ENCODE measurements at places on chromosomes 13 and 19.
A peak's percentile ranks its signal among the peaks of the same experiment; 100 is the strongest.

- no peak for DNase-seq
These were observed 7.0 kb downstream of the PGLYRP1 start for GRCh38 chr19:46015687-46016425.

GRCh38 chr19:4327877-4328242 lies 10.8 kb downstream of the STAP2 start:
- DNase-seq, result no peak

GRCh38 chr19:313988-314815 lies 23.0 kb upstream of the PLPP2 start:
- DNase-seq, result no peak

GRCh38 chr19:10861103-10861651 lies 10.2 kb upstream of the CARM1 start:
- DNase-seq, result peak; percentile 16

- no peak for DNase-seq
These were observed 68.5 kb downstream of the FLT1 start for GRCh38 chr13:28426381-28426780.

- DNase-seq, result no peak
These were observed 14.8 kb downstream of the EPSTI1 start for GRCh38 chr13:42977219-42977659.

DNA sequence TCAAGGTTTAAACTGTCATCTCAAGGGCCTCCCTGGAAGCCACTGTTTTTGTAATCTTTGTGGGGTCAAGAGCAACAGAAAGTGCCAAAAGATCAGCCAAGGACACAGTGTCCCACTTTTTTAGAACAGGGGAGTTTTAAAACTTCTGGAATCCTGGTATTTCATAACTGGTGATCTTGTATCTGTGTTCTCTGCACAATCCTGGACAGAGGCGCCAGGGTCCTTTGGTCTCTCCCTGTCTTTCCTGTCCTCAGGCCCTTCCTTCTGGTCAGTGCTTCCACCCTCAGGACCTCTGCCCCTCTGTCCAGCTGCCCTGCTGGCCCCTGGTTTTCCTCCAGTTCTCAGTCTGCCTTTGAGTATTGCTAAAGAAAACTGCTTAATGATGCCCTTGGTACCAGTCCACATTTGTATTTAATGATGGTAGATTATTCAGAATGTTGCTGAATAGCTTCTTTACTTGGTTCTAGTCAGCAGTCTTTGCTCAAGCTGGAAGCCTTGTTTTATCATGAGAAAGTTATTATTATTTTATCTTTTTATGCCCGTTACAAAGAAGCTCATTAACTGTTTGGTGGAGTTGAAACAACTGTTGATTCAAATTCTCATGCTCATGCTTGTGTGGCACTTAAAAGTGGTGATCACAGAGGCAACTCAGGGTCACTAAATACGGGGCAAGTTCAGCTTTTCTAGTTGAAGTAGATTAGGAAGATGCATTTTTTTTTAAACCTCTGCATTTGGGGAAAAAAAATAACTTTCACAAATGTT lies 47.5 kb downstream of the WASF3 start:
- DNase-seq, result no peak

GRCh38 chr13:109780845-109781383 lies 5.5 kb downstream of the IRS2 start:
- DNase-seq, result no peak

DNA sequence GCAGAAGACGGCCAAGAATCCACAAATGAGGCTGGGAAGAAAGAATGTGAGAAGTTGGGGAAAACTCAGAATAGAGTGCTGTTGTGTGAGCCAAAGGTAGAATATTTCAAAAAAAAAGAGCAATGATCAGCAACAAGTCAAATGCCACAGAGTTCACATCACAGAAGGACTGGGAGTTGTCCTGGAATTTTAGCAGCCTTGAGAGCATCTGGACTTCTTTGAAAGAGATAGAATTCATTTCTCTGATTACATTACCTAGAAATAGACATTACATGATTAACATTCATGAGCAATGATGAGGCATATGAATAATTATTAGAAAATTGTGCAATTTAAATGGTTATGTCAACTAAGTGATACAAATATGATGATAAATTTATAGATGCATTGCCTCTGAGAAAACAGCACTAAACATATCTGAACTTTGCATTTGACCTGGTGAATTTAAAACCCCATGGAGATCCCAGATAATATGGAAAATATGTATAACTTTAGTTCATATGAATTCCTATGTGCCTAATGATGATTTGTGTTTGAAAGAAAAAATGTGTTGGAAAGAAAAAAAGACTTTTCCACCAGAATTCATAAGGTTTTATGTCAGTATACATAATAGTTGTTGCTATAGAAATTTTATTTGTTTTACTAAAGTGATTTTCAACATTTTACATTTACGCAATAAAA lies 186.2 kb downstream of the POSTN start:
- no peak for DNase-seq

DNA sequence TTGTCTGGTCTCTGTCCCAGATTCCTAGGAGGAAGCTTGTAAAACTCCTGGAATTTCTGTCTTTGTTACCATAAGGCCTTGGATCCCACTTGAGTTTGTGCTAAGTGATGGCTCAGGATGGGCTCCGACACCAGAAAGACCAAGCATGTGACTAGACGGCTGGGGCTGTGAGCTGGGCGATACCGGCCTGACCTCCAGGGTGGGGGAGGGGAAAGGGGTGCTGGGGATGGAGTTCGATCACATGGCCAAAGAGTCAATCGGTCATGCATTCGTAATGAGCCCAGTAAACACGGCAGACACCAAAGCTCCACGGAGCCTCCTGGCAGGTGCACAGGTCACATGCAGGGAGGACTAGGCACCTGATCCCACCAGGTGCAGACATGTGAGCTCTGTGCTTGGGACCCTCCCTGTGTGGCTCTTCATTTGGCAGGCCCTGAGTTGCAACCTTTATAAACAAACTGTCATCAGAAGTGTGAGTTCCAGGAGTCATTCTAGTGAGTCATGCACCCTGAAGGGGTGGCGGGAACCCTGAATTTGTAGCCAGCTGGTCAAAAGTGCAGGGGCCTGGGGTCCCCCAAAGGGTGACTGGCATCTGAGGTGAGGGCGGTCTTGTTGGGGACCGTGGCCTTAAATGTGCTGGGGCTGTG lies 27.1 kb downstream of the ELAVL1 start:
- no peak for DNase-seq

DNA sequence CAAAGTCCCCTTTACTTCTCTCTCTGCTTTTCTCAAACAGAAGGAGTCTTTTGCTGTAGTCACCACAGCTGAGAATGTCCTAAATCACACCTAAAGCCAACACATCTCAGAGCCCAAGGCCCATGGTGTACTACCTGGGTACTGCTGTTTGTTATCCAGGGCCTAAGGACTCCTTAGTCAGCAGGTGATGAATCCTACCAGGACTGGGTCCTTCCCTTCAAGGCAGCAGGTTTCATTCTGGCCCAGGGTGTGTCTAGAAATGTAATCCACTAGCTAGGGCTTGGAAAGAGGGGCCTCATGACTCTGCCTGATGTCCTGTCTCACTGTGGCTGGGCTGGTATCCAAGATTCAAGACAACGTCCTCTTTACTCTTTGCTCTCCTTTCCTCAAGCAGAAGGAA lies 36.2 kb upstream of the ENOX1 start:
- no peak for DNase-seq

DNA sequence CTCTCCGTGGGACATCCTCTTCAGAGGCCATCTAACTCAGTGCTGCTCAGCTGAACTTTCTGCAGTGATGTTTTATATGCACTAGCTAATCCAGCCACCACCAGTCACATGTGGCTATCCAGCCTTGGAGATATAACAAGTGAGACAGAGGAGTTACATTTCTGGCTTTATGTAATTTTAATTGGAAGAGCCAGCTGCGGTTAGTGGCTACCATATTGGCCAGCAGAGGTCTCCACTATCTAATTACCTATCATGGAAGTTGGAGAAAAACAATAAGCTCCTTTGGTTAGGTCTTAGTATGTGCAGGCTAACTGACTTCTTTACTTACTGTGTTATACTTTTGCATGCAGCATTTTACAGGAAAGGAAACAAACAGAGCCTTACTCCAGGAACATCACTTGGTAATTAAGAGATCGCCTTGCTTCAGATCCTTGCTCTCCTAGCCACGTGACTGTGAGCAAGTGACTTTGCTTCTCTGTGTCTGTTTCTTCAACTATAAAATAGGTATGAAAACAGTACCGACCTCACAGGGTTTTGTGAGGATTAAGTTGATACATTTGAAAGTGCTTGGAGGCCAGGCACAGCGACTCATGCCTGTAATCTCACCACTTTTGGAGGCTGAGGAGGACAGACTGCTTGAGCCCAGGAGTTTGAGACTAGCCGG lies 1.6 kb upstream of the KLK10 start:
- DNase-seq, result no peak

GRCh38 chr19:52535771-52536447 lies 8.4 kb downstream of the ZNF808 start:
- DNase-seq, result peak; percentile 89

GRCh38 chr19:48354332-48354992 lies 9.3 kb downstream of the TMEM143 start:
- no peak for DNase-seq

DNA sequence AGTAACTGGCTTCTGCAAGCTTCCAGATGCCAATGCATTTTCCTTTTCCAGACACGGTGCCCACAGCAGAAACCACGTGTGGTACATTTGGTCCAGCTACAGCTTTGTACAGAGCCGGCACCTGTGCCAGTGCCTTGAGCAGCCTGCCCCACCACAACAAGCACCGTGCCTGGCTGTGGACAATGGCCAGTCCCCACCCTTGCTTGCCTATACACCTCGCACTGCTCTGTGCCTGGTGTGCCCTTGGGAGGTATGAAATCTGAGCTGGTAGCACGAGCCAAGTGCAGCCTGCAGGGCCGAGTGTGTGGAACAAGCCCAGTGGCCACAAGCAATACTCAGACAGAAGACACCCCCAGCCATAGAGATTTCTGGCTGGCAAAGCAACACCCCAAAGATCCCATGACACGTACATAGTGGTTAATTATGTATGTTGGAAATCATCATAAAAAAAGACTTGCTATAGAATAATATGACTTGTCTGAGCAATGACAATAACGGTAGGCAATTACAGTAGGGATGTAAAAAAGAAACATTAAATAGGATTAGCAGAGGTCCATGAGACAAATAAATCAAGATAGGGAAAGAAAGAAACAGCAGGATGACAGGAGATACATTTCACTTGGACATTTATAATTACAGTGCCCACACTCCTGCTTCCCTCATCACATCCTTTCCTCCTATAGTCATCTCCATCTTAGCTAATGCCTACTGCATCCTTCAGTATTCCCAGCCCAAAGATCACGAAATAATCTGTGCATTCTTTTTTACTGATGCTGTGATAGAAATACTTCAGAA lies 1399.5 kb downstream of the PCDH9 start:
- DNase-seq, result no peak

- no peak for DNase-seq
These were observed 45.9 kb downstream of the SPTBN4 start for GRCh38 chr19:40512473-40513344.

All from activated CD4-positive, alpha-beta T cell treated with anti-CD3 and anti-CD28 coated beads for 24 hours (primary cell).